ENCODE measurements at places on chromosomes 3 and 15.

GRCh38 chr3:180319461-180319860 is 282.5 kb upstream of the TTC14 start:
- DNase-seq, result no peak

DNA sequence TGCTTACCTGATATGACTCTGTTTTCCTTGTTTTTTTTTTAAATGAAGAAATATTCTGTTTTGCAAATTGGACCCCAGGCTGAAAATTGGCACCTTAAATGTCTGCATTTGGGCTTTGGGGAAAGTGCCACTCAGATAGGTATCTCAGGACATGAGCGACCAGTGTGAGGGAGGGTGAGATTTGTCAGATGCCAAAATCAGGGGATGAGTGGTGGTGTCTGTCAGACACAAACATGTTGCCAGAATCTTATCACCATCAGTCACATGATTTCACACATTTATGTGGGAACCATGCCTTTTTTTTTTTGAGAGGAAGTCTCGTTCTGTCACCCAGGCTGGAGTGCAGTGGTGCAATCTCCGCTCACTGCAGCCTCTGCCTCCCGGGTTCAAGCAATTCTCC is 75.6 kb upstream of the OSBPL11 start:
- DNase-seq, result no peak

DNA sequence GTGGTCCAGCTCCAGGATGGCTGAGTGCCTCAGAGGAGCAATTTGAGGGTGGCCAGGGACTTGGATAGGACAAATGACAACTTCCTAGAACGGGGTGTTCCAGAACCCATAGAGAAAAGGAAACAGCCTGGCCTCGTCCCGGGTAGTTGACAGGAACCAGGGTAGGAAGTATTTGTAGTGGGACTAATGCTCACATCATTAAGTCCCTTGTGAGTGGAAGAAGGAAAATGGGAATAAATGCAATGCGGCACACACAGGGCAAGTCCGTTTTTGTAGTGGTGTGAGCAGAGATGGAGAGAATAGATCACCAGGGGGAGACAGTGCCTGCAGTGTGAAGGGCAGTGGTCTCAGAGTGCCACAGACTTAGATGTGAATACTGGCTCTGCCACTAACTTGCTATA is 19.6 kb downstream of the TIMP4 start:
- peak; percentile 47 for DNase-seq

- DNase-seq, result no peak
Observed at GRCh38 chr3:129783470-129783869, 110.0 kb downstream of the TMCC1 start.

- DNase-seq, result no peak
Observed at GRCh38 chr3:65582012-65582717, 456.6 kb downstream of the MAGI1 start.

- DNase-seq, result no peak
Observed at GRCh38 chr15:51718219-51718618, 19.2 kb downstream of the LYSMD2 start.

- peak; percentile 52 for DNase-seq
Observed at GRCh38 chr15:85707519-85708338, 87.0 kb downstream of the KLHL25 start.

- peak; percentile 52 for DNase-seq
Observed at GRCh38 chr3:197029511-197030167, at the start of gene MELTF. Gene MELTF (minus strand): TSS chr3:197029817. CDS start chr3:197029702, 115 bp downstream.

- DNase-seq, result no peak
Observed at GRCh38 chr15:91521548-91521947, 332.0 kb upstream of the SLCO3A1 start.

- DNase-seq, result peak; percentile 82
Observed at GRCh38 chr15:70324001-70324974, 226.6 kb upstream of the TLE3 start.

GRCh38 chr15:90989040-90989768 is 5.1 kb downstream of the PRC1 start:
- no peak for DNase-seq

- no peak for DNase-seq
Observed at GRCh38 chr3:128572644-128573105, 77.9 kb downstream of the RPN1 start.

- DNase-seq, result no peak
Observed at GRCh38 chr15:100100926-100101325, 240.8 kb downstream of the ADAMTS17 start.

DNA sequence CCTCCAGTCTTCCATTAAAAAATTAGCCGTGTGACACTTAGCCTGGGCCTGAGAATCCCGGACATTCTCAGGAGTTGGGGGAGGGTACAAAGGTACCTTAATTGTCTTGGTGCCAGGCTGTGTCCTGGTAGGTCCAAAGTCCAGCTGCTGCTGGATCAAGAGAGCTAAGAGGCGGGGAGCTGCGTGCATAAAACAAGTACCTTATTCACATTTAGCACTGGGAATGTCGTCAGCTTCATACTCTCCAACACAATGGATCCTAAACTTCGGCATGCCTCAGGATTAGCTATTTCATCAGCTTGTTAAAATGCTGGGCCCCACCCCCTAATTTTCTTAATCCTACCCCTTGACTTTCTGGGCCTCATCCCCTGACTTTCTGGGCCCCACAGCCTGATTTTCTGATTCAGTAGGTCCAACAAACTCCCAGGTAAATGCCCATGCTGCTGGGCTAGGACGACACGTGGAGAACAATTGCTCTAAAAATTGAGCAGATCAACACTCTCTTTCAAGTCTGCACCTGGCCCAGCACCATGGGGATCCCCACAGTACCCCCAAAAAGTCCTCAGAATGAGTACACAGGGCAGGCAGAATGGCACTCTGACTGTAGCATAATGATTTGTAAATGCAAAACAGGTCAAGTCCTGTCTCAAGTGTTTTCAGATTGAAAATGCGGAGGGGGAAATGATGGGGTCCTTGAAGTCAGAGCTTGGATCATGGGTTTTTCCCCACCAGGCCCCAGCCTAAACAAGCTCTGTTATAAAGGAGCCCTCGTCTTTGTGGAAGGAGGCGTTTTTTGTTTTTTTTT is 5.6 kb upstream of the AEN start:
- no peak for DNase-seq

DNA sequence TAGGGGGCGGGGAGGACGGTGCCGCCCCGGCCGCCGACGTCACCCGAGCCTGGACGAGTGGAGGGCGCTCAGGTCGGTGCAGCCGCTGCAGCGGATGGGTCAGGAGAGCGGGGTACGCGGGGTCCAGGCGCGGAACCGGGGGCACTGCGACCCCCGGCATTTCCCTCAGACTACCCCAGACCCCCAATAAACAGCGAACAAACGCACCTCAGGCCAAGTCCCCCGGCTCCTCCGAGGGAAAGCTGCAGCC is 78.9 kb downstream of the IQSEC1 start:
- DNase-seq, result no peak

DNA sequence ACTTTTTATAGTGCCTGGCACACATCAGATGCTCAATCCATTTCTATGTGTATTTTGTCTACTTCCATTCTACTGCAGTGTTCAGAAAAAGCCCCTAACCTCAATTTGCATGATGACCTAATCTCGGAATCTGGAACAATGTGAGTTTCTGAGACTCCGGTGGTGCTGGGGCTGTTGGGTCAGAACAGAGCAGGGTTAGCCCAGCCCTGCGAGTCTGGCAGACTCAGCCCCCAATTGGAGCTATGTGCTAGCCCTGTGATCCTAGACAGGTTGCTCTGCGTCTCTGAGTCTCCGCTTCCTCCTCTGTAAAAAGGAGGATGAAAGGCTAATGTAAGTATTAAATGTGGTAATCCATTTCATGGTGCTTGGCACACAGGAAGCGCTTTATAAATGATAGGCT is 95.0 kb upstream of the ICE2 start:
- DNase-seq, result no peak

GRCh38 chr3:97121386-97121785 is 307.0 kb downstream of the EPHA6 start:
- DNase-seq, result no peak

- DNase-seq, result no peak
Observed at GRCh38 chr15:41001524-41002214, 48.4 kb downstream of the CHAC1 start.

GRCh38 chr3:148604270-148605085 is 93.2 kb upstream of the AGTR1 start:
- DNase-seq, result peak; percentile 52

DNA sequence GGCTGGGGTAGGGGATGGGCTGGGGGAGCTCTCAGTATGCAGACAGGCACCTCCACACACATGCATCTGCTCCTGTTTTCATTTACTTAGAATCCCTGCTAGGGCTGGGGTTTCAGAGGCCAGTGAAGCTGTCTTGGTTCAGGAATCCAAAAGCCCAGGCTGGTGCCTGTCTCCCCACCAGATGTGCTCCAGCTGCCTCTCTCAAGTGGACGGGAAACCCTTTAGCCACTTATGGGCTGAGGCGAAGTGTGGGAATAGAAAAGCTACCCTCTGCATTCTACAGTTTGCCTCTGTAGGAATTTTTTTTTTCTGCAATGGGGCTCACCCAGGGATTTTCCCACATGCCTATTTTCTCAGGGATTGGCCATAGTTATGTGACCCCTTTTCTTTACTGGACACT is 72.5 kb downstream of the ATP2B2 start:
- no peak for DNase-seq

DNA sequence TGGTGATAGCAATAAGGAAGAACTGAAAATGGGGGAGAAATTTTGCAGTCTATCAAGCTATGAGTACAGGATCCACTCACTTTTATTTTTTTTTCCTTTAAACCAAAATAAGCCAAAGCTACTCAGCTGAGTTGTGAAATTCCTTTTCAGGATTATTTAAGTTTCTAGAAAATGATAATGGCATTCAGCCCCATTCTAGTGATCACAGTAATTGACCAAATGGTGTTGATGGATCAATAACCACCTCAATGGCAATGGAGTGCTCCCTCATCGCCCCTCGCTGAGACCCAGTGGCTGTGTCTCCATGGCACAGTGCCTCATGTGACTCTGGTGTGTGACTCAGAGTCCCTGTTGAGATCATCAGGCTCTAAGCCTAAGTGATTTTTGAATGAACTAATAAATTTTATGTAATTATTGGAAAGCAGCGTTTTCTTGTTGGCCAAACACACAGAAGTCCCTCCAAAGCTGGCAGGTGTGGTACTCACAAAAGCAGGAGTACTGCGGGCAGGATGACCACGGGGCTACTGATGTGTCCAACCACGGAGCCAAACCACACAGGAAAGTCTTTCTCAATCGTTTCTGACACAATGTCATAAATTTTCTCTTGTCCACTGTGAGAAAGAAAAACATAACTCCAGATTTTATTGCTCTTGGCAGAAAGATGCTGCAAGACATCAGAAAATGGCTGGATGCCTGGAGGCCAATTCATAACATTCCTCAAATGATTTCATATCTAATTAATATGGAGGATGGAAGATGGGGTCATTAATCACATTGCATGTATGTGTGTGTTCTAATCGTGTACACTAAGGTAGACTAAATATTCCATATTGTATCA is 14.4 kb upstream of the STARD5 start:
- DNase-seq, result peak; percentile 68

DNA sequence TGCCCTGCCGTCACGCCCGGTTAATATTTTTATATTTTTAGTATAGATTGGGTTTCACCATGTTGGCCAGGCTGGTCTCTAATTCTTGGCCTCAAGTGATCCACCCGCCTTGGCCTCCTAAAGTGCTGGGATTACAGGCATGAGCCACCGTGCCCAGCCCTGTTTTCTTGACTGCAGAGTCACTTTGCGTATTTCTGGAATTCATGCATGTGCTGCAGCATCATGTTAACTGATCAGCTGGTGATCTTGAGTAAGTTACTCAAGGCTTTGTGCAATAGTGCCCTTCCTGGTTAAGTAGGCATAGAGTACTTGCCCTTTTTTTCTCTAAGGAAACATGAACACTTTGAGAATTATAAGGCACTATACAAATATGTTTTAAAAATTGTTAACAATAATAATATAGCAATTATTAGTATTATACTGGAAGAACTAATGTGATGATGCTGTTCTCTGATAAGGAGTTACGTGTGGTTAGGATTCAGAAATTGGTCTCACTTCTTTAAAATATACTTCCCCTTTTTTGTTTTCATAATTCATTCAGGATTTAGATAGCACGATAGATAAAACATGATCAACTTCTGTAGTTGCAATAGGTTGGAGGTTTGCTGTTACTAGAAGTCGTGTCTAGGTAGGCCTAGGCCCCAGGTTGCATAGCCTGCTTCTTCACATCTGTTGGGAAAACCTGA is 33.6 kb downstream of the GPR171 start:
- DNase-seq, result no peak

DNA sequence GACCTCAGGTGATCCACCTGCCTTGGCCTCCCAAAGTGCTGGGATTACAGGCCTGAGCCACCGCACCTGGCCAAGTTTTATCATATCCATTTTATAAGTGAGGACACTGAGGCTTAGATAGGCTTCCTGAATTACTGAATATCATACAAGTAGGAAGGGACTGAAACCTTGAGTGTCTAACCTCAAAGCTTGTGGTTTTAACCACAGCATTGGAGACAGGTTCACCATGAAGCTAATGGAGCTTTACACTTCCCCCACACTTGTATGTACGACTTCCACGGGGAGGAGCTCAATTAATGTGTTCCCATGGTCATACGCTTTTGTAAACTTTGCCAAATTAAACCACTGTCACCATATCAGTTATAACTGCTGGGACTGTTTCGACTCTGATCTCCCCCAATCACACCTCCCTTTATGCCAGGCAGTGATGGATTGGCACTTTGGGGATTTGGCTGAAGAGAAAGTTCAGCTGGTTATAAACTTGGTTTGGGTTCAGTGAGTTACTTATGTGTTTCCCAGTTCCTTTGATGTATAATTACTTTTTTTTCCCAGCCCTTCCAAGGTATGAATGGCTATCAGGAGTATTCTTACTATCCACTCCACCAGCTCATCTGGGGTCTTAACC is 38.4 kb upstream of the MEIS2 start:
- no peak for DNase-seq

DNA sequence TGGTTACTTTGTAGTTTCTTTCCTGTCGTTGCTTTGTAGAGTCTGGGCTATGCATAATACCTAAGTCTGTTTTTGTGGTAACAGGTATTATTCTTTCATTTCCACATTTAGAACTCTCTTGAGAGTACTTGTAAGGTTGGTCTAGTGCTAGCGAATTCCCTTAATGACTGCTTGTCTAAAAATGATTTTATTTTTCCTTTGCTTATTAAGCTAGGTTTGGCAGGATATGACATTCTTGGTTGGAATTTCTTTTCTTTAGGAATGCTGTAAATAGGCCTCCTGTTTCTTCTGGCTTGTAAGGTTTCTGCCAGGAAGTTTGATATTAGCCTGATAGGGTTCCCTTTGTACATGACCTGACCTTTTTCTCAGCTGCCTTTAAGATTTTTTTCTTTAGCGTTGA is 70.1 kb upstream of the SGO1 start:
- no peak for DNase-seq

DNA sequence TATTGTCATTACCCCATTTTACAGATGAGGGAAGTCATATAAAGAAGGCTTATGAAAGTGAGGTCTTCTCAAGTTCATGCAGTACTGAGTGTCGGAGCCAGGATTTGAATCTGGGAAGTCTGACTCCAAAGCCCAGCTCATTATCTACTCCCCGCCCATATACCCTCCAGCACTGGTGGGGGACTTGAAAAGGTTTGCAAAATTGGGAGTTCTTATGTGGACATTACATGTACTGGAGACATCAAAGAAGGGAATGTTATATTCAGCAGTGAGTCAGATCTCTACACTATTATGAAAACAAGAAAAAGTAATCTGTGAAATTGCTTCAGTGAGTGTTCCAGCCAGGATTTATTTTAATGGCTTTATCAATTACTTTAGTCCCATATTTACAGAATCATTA is 185.2 kb upstream of the CADPS start:
- DNase-seq, result no peak
